Cerebellar nuclear complex (tissue), 1 donor: ENCODE measurements at places on chromosomes 7 and 10.
A peak's percentile ranks its signal among the peaks of the same experiment; 100 is the strongest.

GRCh38 chr7:28698840-28699239 lies 259.3 kb downstream of the TRIL start:
- DNase-seq: no peak

- no peak for DNase-seq
These were observed 69.0 kb downstream of the DKK1 start for GRCh38 chr10:52383088-52383487.

DNA sequence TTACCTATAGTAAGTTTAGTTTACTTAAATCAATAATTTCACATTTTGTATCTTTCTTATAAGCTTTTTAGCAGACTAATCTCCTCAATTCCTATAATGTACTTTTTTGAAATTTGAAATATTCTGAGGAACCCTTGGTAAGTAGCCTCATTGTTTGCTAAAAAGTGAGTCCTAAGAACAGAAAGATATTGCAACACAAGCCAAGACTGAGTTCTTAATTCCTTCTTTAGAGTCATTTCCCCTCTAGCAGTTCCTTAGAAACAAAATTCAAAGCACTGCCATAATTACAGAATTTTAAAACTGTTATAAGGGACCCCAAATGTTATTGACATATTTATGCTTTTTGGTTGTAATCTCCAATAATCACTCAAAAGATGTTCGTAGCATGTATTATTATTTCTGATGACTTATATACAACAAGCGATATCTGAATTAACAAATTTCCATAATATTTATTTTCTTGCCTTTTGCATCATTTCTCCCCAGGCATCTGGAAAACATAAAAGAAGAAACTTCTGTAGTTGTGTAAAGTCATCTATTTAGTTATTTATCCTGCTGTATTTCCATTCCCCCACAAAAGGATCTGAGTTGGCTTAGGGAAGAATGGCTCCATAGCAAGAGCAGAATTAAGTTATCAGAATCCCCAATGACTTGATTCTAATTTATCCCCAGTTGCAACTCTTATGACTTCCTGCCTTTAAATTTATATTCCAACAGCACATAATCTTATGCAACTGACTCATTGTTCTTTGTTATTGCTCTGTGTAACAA lies 67.8 kb downstream of the TMEM26 start:
- DNase-seq: no peak

DNA sequence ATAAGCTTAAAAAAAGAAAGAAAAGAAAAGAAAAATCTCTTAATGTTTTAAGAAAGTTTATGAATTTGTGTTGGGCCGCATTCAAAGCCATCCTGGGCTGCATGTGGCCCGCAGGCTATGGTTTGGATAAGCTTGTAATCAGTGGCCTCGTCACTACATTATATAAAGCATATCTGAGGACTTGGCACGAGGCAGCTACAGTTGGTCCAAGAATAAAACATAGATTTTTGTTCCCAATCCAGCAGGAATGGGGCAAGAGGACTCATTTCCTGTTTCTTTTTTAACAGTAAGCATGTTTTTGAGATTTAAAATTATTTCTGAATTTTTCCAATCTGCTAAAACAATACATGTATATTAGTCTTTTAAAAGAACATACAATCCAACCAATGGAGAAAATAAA lies 28.6 kb downstream of the MCM10 start:
- DNase-seq: no peak

DNA sequence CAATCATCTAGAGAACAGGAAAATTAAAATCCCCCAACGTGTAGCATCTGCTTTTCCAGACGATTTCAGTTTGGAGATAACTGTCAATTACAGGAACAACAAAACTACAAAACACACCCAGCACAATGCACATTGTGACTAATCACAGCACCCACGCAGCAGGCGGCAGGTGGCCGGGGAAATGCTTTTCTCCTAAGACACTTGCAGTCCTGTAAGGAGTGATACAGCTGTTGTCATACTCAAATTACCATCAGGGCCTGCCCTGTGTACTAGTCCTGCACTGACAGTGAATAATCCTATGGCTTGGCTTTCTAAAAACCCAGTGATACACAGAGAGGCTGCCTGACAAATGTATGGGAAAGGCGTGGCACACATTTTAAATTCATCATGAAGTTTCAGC lies 37.8 kb downstream of the COBL start:
- no peak for DNase-seq

- DNase-seq: no peak
These were observed 236.4 kb upstream of the GRM3 start for GRCh38 chr7:86407291-86407690.

GRCh38 chr7:115260381-115260780 lies 338.5 kb downstream of the MDFIC start:
- DNase-seq: no peak

DNA sequence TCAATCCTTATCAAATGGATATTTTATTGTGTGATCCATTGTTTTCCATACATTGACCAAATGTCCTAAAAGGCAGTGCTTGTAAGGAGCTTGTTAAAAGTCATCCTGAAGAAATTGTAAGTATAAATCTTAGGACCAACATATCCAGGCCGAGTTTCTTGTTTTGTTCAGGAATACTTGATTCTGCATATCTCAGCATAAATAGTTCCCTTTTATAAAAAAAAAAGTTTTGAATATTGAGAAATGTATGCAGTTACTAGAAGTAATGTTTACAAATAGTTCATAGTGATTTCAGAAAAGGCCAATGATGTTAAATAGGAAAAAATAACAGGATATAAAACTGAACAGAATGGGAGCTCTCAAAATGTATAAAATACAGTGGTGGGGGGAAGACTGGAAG lies 6.6 kb downstream of the GRID1 start:
- no peak for DNase-seq

DNA sequence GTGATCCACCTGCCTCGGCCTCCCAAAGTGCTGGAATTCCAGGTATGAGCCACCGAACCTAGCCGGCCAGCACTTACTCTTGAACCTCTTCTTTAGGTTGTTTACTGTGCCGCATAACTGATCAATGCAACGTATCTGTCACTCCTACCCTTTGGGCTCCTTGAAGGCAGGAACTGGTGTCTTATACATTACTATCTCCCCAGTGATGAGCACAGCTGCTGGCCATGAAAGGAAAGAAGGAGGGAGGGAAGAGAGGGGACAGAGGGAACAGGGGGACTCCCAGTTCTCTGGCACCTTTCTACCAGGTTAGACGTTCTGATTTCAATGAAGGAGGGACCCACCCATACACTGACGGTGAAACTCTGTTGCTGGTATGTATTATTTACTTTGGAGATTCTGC lies 111.8 kb upstream of the NANOS1 start:
- DNase-seq: no peak

DNA sequence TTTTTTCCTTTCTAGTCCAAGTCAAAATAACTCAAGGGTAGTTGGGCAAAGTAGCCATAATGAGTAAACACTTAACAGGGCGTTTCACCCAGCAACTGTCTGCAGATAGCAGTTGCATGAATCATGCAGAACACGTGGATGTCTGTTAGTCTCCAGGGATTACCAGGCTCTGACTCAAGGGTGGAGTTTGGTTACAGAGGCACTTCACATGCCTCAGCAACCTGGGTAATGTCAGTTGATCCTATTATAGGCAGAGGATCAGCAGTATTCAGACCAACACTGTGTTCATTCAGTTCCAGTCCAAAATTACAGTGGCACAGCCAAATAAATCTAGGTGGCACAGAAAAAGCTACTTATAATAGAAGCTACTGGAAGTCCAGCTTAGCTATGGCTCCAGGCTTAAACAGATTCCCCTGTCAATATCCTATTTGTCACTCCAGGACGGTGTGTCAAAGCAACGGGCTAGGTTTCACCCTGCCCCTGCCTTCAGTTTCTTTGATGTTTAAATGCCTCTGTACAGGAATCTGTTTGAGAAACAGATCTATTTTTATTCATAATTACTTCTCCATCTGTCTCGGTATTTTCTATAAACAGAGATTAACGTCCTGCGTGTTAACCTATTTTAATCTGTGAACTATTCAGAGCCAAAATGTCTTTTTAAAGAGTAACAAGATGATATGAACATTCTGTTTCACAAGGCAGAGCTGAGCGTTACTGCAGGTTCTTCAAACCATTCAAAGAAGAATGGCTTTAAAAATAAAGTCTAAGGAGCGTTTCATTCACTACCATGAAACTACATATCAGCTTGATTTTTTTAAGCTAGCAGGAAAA lies 162.6 kb upstream of the AKR1E2 start:
- DNase-seq: no peak

- DNase-seq: no peak
These were observed 131.7 kb downstream of the SEMA3D start for GRCh38 chr7:85055196-85055595.

GRCh38 chr7:56092789-56093531 lies at the start of gene PHKG1:
Gene PHKG1, minus strand, starts transcription at chr7:56092952. Its CDS starts 4,011 bp downstream, at chr7:56088941.
- peak; percentile 59 for DNase-seq

DNA sequence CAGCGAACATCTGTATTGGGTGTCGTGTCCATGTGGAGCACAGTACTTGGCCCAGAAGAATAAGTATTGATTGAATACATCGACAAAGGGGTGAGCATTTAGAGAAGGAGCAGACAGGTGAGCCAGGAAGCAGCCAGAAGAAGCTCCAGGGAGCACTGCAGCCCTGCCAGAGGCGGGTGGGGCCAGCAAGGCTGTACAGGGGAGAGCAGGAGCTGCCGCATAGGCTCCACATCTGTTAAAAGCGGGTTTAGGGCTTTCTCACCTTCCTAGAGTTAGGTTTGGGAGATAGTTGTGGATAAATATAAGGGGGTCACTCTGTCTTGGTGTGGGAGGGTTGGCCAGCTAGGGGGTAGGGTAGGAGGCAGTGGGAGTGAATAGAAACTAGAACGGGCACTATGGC lies 1.3 kb upstream of the CPA1 start:
- no peak for DNase-seq

DNA sequence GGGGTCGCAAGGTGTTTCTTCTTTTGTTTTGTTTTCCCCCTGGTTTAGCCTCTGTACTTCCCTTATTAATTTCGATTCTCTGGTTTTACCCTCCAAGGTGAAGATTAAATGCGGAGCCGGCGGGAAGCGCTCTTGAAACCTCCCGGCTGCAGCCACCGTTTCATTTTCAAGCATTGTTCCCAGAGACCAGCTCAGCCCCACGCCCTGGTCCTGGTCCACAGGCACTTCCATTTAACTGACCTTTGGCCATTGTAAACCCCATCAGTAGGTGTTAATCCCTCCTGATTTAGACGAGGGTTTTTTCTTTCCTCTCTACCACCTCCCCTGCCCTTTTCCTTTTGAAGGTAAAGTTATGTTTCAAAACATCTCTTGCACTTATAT lies 39.2 kb upstream of the ENO4 start:
- no peak for DNase-seq

- DNase-seq: no peak
These were observed 35.1 kb upstream of the DNAH11 start for GRCh38 chr7:21507627-21508343.

GRCh38 chr10:132528064-132528691 lies 9.4 kb upstream of the INPP5A start:
- no peak for DNase-seq

DNA sequence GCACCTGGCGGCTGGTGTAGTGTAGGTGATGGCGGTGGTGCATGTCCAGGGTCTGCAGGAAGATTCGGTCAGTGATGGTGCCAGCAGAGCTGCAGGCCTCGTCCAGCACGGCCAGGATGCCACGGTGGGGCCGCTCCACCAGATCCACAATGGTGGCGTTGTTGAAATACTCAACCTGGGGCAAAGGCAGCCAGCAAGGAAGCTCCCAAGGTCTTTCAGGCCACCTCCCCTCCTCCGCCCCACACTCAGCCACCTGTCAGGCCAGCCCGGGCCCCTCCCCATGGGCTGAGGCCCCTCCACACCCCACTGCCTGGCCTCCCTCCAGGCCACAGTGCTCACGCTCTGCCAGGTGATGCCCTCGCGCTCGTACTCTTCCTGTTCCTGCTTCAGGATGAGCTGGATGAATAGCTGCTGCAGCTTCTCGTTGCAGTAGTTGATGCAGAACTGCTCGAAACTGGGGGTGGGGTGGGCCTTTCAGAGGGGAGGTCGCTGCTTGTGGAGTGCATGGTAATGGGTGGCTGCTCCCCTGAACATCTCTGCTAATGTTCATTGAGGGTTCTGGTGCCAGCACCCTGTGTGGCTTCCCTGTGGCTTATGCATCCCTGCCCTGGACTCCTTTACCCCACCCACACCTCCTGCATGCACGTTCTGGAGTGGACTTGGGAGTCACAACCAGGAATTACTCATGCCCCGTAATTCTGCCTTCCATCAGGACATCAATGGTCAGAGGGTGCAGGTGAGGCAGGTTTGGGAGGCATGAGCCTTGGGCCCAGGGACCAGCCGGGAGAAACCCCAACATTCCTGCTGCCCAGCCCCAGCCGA lies 8.9 kb downstream of the MYO1G start:
- no peak for DNase-seq

- no peak for DNase-seq
These were observed 83.4 kb downstream of the PALS2 start for GRCh38 chr7:24656608-24657007.

DNA sequence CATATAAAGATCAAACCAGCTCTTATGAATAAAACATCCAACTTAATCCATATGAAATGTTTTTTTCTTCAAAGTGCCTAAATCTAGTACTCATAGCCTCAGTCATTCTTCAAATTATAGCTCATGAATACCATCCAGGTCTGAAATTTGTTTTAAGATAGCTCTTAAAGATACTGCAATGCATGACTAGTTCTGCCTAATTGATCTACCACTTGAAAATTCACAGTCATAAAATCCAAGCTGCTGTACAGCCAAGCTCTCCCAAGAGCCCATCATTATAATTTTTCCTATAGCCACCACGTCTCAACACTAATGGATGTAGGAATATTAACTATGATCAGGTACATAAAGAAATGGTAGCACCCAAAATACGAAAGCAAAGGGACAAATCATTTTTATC lies 87.9 kb upstream of the RNF148 start:
- DNase-seq: no peak

GRCh38 chr7:65448816-65449504 lies 75.3 kb downstream of the ZNF92 start:
- no peak for DNase-seq

DNA sequence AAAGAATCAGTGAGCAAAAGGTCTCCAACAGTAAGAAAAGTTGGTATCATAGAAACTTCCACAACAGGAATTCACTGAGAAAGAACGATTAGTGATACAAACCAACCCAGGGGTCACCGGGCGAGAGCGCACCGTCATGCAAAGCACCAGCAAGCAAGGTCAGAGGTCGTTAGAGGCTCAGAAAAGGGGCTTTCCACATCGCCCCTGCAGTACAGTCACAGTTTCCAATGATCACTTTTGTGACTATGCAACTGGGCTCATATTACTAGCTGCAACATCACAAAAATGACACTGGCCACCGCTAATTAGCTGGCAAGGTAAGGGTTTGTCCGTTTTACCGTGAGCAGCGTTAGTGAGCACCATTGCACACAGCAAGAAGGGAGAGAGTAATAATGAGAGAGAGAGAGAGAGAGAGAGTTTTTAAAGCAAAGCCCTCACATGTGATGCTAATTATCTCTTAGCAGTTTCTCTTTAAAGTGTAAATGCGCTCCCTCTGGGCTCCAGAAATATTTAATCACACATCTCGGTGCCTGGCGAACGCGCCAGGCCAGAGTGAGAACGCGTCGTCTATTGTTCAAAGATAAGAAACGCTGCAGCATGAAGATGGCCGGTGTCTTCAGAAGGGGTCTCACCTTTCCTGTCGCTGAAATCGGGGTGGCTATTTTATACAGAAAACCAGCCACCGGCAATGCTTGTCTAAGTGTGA lies 237.5 kb downstream of the DNAJB6 start:
- no peak for DNase-seq
